Umbilical cord (tissue), 2 donors: ENCODE measurements at places on chromosomes 1 and 21. TPM values are rescaled to one million over a fixed set of nuclear protein-coding genes. Genes with fewer than 3 reads are reported as not detected.

- no peak for DNase-seq
Measured at GRCh38 chr1:203002951-203003350, 4.2 kb upstream of the TMEM183A start.

- DNase-seq: no peak
Measured at GRCh38 chr1:7930645-7931445, 9.8 kb downstream of the TNFRSF9 start.

DNA sequence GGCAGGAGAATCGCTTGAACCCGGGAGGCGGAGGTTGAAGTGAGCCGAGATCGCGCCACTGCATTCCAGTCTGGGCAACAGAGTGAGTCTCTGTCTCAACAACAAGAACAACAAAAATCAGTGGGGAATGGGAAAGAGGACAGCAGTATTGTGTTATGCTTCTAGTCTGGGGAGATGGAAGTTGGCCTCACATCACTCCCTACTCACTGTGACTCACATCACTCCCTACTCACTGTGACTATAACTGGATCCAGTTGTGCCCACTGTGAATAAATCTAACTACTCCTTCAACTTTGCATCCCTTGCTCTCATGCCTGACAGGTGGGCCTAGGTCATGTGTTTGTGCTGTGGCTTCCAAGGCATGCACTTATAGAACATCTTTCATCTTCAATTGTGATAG is 285.4 kb upstream of the USP24 start:
- no peak for DNase-seq

GRCh38 chr1:10242811-10243210 is 32.4 kb downstream of the KIF1B start:
- no peak for DNase-seq

- no peak for DNase-seq
Measured at GRCh38 chr1:96863449-96863848, 141.9 kb downstream of the PTBP2 start.

COG2 gene
- total RNA-seq: 18.8 TPM

GRCh38 chr1:165897326-165898303 is 70.2 kb downstream of the UCK2 start:
- DNase-seq: no peak

TIPRL gene
- total RNA-seq: 46.0 TPM

OR2L5 gene
- total RNA-seq: 3.4 TPM

DNA sequence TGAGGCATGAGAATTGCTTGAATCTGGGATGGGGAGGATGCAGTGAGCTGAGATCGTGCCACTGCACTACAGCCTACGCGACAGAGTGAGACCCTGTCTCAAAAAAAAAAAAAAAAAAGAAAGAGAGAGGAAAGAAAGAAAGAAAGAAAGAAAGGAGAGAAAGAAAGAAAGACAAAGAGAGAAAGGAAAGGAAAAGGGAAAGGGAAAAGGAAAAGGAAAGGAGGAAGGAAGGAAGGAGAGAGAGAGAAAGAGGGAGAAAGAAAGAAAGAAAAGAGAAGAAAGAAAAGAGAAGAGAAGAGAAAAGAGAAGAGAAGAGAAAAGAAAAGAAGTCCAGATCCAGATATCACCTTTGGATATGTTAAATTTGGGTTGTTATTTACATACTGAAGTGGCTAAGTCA is 106.0 kb downstream of the DPYD start:
- DNase-seq: no peak

GRCh38 chr1:34924759-34925555 is 4.5 kb downstream of the DLGAP3 start:
- peak; percentile 64 for DNase-seq

RHCE gene
- 1.4 TPM for total RNA-seq

- DNase-seq: no peak
Measured at GRCh38 chr1:184935920-184936798, 38.1 kb downstream of the NIBAN1 start.

GCSAML gene
- 0.48 TPM for total RNA-seq

GRCh38 chr1:48196237-48196636 is 26.3 kb upstream of the SLC5A9 start:
- DNase-seq: no peak

- DNase-seq: peak; percentile 67
Measured at GRCh38 chr1:153728305-153729066, 636 bp downstream of the INTS3 start.

ZMYND12 gene
- not detected for total RNA-seq

RNPC3 gene
- total RNA-seq: 9.6 TPM

- peak; percentile 36 for DNase-seq
Measured at GRCh38 chr1:200625381-200625824, 4.9 kb upstream of the KIF14 start.

- DNase-seq: peak; percentile 35
Measured at GRCh38 chr1:22388671-22389450, 62.8 kb upstream of the ZBTB40 start.

DNA sequence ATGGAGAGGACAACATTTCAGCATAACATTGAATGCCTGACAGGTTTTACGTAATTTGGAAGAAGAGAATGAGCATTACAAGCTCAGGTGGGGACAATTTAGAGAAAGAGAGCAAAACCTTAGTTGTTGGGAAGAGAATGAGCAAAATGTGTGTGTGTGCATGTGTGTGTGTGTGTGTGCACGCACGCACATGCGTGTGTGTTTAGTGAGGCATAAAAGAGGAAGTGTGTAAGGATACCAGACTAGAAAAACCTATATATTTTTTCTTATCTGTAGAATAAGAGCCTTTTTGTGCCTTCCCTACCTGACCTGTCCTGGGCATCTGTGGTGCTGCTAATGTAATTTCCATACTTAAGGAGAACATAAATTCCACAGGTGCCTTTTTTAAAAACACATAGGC is 99.0 kb upstream of the PLXNA2 start:
- no peak for DNase-seq

DNA sequence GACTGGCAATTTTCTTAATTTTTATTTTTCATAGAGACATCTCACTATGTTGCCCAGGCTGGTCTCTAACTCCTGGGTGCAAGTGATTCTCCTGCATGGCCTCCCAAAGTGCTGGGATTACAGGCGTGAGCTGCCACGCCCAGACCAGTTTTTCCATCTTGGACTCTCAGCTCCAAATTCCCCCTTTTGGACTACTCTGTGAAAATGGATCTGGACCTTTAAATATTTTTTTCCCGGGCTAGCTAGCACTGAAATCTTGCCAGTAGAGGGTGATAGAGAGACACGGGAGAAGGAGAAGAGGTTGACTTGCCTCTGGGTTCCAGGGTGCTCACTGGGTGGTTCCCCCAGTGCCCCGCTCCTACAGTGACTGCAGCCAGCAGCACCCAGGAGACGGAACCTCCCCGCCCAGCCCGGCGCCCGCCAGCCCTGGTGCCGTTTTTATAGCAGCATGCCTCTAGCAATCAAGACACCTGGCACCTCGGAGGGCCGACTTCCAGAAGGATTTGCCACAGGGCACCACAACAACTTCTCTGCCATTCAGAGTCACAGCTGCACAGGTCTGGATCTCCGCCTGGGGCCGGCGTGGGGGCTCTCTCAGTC is 34.7 kb upstream of the SCCPDH start:
- peak; percentile 78 for DNase-seq

GRCh38 chr1:208997726-208998312 is 585.7 kb upstream of the CAMK1G start:
- DNase-seq: peak; percentile 16

SLC45A3 gene
- 3.6 TPM for total RNA-seq

DNA sequence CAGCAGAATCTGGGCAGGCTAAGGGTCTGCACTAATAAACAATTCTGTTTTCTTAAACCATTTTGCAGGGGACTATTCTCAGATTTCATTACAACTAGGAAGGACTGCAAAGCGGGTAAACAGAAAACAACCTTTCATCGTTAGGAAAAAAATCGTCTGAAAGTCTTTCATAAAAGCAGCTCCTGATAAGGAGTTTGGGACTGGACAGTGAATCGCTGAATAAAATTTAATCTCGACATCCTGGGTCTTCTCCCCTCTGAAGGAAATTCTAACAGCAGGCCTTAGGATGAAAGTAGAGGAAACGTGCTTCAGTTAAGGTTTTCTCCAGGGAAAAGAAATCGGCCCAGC is 471 bp upstream of the MTF2 start:
- no peak for DNase-seq

DNA sequence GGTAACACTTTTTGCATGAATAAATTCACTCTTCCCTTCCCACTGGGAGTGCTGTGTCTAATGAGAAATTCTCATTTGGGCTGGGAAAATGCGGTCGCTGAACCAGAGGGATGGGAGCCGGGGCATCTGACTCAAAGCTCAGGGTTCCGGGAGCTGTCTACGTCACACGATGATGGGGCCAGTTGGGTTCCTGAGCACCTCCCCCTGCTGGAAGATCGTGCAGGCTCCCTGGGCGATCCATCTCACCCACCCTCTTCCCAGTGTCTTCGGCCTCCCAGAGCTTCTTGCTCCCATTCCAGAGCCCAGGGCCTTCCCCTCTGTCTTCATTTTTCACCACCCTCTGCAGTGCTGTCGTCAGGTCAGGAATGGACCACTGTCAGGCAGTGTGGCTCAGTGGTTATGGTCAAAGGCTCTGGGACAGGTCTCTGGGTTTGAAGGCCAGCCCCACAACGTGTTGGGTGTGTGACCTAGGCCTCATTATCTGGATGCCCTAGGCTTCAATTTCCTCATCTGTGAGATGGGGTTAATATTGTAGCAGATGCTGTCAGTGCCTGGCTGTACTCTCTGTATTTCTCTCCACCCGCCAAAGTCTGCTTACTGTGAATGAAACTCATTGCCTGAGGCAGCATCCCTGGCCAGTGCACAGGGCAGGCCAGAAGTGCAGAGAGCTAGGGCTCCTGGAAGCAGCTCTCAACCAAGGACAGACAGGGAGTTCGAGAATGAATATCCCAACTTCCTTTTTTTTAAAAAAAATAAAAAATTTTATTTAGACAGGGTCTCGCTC is 31.8 kb downstream of the IGSF21 start:
- no peak for DNase-seq

DNA sequence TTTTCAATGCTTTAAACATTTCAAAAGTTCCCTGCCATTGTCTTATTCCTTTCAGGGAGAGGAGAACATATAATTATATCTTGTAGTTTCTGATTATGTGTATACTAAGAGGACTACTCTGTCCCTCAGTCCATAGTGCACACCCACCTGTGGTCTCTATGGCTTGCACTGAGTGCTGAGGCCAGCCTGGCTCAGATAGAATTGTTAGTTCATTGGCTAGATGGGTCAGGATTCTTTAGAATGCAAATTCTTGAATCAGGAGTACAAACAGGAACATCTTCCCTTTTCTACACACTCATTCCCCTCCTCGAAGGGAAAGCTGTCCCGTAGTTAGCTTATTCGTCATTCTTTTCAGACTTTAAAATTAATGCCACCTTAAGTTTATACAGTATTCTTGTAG is 8.2 kb downstream of the BACH1 start:
- no peak for DNase-seq

DNA sequence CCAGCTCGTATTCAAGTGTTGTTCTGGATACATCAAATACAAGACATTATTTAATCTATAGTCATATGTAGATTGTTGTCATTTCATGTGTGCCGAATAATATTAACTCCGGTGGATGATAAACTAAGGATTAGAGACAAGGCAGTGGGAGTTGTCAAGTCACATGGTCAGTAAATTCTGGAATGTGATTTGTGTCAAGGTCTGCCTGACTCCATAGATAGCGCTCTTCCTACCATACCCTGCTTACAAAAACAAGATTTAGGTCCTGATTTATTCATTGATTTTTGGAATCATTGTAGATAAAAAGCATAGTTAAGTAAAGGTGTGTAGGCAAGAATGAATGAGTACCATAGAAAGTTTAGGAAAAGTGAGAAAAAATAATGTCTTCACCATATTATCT is 2.6 kb downstream of the TNNI3K start:
- DNase-seq: no peak

DNA sequence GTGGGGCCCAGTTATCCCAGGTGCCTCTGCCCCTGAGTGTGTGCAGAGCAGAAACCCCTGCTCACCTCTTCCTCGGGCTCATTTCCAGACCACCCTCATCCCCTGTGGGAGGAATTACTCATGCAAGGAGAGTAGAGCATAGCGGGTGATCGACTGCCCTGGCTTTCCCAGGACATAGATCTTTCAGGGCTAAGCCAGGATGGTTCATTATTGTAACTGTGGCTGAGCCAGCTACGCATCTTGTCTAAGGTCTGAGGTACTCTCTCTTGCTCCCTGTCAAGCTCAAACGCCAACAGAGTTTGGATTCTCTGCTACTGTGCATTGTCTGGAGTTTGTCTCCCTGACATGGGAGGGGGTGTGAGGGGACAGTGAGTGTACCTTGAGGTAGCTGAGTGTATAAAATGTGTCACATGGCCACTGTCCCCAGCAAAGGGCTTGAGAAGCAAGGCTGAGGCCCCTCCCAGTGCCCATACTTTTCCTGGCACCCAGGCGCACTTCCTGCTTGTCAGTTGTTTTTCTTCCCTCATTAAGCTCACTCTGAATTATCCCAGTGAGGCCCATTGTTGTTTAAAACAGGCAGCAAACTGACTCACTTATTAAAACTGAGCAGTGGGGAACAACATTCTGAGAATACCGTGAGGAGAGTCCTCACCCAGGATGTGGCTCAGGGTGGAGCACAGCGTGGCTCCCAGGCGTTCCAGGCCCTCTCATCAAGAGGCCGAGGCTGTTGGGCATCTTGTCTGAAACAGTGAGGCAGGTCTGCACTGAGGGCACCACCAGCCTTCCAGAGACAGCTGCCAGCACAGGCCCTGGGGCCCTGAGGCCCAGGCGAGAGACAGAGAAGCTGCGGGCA is 92.9 kb downstream of the LAMC2 start:
- no peak for DNase-seq

DNA sequence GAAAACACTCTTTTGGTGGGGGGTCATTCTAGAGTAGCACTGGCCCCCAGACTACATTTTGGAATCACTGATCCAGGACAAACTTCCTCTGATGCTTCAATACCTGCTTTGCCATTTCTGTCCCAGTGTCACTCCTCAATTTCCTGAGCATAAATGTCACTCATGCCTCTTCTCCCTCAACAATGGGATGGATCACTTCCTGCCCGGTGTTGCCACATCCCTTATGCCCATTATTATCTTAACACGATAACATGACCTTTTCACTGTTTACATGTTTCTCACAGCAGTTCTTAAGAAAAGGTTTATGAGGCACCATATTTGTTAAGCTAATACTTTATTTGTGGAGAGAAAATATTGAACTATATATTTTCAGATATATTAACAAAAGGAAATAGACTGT is 3.9 kb upstream of the ITLN1 start:
- DNase-seq: no peak

C1orf174 gene
- 28.4 TPM for total RNA-seq

VWA1 gene
- total RNA-seq: 58.7 TPM

RNU1-3 gene
- total RNA-seq: under 0.01 TPM

FCGR2B gene
- total RNA-seq: 16.9 TPM

- DNase-seq: no peak
Measured at GRCh38 chr1:210989905-210990304, 144.0 kb downstream of the KCNH1 start.
